ENCODE measurements at places on chromosomes 16 and 17.

DNA sequence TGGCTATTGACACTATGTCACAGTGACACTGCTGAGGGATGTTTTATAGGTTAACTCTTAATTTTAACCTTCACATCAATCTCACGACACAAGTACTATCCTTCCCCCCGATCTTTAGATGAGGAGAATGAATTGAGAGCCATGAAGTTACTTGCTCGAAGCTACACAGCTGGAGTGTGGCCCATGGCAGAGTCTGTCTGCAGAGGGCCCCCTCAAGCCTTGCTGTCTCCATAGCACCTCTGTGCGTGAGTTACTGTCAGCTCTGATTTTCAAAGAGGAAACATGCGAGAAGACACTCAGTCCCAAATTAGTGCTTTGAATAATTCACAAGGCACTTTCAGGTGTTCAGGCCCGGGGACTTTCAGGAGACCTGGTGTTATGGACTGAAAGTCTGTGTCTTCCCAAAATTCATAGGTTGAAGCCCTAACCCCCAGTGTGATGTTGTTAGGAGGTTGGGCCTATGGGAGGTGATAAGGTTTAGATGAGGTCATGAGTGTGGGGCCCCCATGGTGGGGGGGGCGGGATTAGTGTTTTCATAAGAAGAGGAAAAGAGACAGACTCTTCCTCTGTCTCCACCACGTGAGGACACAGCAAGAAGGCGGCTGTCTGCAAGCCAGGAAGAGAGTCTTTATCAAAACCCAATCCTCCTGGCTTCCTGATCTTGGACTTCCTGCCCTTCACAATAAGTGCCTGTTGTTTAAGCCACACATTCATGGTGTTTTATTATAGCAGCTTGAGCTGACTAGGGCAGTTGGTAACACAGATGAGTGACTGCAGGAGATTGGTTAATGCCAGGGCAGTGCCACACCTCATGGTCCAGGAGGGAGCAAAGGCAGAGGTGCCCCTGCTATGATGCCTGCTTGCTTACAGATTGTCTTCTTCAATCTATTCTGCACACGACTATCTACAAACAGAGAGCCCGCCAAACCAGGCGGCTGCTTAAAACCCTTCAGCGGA is 281.8 kb downstream of the HAPSTR1 start:
- no peak for DNase-seq

GRCh38 chr17:17886726-17887125 is 49.9 kb upstream of the SREBF1 start:
- DNase-seq: no peak

DNA sequence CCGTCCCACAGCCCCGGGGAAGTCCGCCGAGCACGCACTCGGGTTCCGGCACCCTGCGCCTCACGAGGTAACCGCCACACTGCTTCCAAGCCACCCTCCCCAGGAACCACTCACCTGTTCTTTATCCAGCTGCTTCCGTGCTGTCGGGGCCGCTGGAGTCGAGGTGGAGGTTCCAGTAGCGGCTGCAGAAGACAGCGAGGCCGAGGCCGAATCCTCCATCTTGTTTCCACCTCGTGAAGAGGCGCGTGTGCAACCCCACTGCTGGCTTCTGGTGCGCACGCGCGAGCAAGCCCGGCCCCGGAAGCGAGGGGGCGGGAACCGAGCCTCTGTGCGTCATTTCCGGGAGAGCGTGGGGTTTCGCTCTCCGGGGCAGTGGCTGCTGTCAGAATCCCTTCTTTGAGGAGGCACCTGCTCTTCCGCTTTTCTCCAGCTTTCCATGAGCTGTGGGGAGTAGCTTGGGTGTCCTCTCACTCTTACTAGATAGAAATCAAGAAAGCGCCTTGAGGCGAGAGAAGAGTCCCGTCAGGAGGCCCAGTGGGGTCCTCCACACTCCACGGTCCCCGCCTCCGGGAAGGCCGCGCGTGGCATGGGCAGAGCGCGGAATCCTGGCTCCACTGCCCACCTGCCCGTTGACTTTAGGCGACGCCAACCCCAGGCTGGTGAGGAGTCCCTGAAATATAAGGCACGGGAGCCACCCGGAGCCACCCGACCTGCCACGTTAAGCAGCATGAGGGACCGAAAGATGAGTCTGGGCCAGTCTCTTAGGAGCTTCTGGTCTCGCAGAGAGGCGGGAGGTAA is at the start of gene RSL1D1:
Gene RSL1D1, minus strand, starts transcription at position 249 of the 798 bp plus-strand sequence. Its CDS starts 30 bp downstream, at position 219.
- peak; percentile 97 for DNase-seq

DNA sequence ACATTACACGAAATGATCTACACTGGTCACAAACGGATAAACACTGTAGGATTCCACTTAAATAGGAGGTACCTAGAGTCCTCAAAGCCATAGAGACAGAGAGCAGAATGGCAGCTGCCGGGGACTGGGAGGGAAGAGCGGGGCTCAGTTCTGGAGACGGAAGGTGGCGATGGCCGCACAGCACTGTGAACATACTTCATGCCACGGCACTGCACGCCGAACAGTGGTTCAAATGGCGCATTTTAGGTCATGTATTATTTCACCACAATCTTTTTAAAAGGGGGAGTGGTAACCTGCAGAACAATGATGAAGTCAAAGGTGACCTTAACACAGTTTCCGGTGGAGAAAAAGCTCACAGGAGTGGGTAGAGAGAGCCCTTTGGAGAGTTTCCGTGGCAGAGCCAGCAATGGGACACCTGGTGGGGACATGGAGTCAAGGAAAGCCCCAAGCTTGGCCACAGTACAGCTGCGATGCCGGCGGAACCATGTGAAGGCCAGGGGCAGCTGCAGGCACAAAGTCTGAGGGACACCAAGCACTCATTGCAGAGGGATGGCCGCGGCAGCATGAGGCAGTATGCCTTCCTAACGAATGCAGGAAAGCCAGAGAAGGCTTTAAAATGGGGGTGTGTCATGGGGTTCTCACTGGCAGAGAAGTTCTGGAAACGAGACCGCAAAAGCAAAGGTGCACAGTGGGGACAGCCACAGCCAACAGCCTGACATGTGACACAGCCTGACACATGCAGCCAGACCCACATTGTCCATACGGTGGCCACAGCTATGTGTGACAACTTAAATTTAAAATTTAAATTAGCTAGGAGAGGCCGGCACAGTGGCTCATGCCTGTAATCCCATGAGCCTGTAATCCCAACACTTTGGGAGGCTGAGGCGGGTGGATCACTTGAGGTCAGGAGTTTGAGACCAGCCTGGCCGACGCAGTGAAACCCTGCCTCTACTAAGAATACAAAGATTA is 7.3 kb downstream of the FLCN start:
- no peak for DNase-seq

DNA sequence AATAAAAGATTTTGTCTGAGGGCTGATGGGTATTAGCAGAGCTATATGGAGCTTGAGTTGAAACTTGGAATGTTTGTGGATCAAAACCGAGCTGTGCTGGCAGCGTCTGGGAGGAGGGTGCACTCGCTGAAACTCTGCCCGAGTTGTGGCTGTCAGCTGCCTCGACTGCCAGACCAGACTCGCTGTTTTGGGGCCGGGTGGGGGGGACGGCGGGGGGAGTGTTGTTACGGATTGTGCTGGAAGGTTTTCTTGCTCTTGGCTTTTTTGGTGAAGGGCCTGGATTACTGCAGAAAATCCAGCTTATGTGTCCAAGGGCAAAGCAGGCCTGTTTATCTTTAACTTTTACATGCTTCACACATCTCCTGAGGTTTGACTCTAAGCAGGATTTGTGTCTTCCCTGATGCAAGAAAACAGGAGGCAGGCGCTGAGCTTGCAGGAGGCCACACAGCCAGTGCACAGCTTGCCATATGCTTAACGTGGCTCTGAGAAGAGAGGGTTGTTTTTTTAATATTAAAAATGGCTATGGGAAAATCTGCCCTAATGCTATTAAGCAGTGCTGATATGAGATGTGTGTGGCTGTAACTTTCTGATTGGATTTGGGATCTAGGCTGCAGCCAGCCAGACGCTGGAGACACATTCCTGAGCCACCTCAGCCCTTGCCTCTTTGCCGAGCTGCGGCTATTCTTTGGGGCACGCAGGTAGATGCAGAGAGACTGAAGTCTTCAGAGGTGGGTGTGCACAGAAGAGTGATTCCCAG is 20.5 kb upstream of the RPTOR start:
- DNase-seq: no peak

Data from activated CD8-positive, alpha-beta memory T cell treated with anti-CD3 and anti-CD28 coated beads for 24 hours (primary cell).